A172 (cell line): ENCODE measurements at places on chromosomes 13 and 19. TPM values are rescaled to one million over a fixed set of nuclear protein-coding genes. Genes with fewer than 3 reads are reported as not detected.

DNA sequence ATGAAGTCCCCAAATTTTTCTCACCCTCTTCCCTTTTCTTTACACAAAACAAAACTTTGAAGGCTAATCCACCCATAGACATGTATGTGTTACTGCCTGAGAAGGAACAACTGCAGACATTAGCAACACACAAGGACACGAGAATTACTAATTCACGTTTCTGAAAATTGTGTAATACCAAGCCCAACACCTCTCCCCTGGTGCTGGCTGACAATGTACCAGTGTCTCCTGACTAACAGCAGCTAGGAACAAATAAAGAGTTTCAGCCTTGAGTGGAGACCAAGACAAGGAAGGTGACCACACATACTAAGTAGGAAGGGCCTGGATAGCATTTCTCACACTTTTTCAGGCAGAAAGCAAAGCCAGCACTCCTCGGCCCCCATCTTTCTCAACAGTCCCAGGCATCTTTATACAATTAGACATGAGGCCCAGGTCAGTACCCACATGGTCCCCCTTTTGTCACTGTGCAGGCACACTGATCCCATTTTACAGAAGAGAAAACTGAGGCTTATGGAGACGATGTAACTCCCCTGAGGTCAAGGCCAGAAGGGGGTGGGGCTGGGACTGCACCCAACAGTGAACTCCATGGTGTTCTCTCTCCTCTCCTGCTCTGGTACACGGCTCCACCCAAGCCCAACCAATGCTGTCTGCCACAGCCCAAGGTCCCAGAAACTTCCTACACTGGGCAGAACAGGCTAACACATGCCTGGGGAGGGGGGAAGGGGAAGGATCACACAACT is 8.7 kb downstream of the BRD4 start:
- no peak for DNase-seq

GRCh38 chr13:45396533-45397095 is 21.6 kb downstream of the SLC25A30 start:
- peak; percentile 41 for DNase-seq

DNA sequence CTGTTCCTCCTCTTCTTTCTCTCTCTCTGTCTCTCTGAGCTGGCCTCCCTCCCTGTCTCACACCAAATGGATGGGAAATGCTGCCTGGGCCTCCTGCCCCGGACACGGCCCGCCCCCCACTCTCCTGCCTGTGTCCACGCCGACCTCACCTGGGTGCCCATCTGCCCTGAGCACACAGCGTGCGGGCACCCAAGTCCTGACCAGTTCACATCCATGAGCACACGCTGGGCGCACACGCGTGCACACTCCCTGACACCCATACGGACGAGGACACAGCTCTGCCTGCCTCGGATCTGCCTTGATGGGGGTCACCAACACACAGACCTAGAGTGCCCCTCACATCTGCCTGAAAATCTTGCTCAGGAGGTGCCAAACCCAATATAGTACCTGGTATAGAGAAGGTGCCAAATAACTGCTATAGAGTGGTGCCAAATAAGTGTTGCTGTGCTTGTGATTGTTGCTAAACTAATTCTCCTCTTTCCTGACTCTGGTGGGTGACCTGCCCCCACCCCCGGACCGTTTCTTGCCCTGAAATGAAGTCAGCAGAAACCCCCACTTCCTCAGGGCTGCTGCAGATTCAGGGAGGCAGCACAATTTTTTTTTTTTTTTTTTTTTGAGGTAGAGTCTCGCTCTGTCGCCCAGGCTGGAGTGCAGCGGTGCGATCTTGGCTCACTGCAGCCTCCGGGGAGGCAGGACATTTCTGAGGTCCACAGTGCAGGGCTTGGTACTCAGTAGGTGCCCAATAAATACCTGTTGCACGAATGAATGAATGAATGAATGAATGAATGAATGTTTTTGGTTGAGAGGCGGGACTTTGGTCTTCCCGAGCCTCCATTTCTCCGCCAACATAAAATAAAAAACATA is 4.6 kb downstream of the NFIC start:
- DNase-seq, result no peak

DNA sequence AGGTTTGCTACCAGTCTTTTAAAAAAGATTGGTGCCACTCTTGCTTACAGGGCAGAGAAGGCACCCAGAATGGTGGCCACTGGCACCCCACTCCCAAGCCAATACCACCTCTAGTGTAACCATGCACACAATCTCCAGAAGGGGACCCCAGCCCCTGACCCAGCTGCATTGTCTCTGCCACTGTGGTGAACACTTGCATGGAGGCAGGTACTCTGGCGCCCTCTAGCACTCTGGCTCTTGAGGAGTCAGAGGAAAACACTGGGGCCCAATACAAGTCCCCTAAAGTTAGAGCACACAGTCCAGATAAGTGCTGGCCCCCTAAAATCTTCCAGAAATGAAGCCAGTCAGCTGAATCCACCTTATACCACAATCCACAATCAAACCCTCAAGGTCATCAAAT is 6.0 kb downstream of the ERVV-1 start:
- DNase-seq, result no peak

DNA sequence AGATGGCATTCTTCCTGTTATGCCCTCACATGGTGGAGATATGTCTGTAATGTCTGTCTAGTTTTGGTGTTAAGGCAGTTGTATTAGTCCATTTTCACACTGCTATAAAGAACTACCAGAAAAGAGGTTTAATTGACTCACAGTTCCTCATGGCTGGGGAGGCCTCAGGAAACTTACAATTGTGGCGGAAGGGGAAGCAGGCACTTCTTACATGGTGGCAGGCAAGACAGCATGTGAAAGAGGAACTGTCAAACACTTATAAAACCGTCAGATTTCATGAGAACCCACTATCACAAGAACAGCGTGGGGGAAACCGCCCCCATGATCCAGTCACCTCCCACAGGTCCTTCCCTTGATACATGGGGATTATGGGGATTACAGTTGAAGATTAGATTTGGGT is 3.2 kb downstream of the ZNF441 start:
- no peak for DNase-seq

DNA sequence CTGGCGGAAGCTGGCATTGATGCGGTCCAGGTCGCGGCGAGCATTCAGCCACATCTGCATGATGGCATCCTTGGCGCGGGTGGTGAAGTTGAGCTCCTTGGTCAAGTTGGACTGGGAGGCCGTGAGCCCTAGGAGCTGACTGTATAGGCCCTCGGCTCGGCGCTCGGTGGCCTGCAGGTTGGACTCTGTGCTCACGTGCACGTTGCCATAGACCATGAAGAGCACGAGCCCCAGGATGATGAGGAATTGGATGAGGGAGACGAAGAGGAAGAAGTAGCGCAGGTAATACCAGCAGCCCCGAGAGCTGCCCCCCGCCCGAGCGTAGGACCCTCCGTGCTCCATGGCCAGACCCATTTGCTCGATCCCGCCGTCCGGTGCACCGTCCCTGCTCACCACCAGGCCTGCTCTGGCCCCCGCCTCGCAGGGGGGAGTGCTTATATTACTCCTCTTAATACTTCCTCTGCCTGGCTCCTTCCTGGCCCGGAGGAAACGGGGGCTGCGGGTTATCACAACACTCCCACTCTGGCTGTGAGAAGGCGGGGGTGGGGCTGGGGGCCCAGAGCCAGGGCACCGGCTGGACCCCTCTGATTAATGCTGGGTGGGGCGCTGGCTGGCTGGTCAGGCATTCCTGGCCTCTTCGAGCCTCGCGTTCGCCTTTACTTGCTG is at the start of gene PLVAP:
TSS of gene PLVAP (minus strand) at position 408 of the 666 bp plus-strand sequence. CDS start at position 354, 54 bp downstream.
- DNase-seq, result no peak

GRCh38 chr19:45187421-45188100 is 9.0 kb downstream of the BLOC1S3 start:
- no peak for DNase-seq

GRCh38 chr13:44812818-44813217 is 176.5 kb downstream of the NUFIP1 start:
- no peak for DNase-seq

DNA sequence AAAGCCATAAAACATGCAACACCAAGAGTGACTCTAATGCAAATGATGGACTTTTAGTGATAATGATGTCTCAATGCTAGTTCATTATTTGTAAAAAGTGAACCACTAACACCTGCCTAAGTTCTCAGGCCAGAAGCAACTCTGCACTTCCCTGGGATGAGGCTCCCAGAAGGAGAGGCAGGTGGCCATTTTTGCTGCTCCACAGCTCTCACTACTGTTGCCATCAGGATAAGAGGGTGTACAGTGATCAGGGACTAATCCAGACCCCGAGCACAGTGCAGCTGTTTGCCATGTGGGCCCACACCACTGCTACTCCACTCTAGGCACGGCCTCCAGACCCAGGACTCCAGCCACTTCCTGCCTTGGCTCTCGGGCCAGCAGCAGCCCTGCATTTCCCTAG is 828.3 kb upstream of the MIR17HG start:
- no peak for DNase-seq

DNA sequence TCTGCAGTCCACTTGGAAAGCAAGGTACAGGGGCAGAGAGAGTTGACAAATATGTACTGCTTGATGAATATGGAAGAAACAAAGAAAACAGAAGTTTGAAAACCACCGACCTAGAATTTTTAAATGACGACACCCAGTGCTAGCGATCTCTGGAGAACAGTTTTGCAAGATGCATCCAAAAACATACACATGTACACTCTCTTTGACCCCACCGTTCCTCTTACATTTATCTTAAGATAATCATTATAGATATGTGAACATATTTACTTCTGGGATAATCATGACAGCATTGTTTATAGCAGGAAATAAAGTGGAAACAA is 40.8 kb upstream of the IGSF23 start:
- no peak for DNase-seq

DNA sequence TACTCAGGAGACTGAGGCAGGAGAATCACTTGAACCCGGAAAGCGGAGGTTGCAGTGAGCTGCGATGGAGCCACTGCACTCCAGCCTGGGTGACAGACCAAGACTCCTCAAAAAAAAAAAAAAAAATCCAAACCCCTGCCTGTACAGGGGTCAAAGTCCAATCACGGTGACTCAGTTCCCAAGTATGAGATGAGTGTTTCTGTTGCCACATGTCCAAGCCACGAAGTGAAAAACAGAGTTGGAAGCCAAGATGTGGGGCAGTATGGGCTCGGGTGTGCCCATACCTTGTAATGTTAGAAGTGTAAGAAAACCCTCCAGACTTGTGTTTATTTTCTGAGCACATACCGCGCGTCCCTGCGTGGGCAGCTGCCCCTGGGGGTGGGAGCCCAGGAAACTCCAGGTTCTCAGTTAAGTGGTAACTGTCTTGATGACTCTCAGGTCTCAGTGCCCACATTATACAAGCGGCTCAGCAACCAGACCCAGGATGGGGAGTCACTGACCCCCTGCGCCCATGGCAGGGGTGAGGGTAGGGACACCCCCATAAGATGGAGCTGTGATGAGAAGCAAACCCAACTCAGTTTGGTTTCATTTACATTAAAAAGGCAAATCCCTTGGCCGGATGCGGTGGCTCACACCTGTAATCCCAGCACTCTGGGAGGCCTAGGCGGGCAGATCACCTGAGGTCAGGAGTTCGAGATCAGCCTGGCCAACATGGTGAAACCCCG is 1.2 kb upstream of the GPX4 start:
- DNase-seq, result peak; percentile 98

DNA sequence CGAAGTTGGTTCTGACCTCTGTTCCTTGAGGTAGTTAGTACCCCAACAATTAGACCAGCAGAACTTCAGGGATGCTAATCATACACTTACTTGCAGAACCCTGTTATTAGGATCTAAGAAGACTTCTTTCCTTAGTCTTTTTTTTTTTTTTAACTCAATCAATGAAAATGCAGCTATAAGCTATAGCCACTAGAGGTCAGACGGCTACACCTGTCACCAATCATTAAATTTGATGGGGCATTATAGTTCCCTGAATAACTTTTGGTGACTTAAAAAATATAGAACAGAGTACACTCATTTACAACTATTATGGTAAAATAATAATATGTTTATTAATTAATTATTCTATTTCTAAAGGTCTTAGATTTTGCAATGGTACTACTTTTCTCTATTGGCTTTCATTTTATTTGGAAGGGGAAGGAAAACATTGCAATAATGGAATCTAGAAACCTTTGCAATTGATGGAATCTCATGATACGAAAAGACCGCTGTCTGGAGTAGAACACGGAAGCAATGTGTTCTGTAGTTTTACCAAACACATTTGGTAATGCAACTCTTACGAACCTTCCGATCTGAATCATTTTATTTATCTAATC is 483.2 kb downstream of the DIAPH3 start:
- DNase-seq, result peak; percentile 8

- DNase-seq, result no peak
Observed at GRCh38 chr19:48975947-48976847, 11.1 kb downstream of the FTL start.

GRCh38 chr13:78398743-78399410 is 204.5 kb downstream of the POU4F1 start:
- DNase-seq, result no peak

- no peak for DNase-seq
Observed at GRCh38 chr13:66809485-66809884, 420.7 kb downstream of the PCDH9 start.

GRCh38 chr13:27868641-27869435 is 51.0 kb upstream of the PDX1 start:
- no peak for DNase-seq

DNA sequence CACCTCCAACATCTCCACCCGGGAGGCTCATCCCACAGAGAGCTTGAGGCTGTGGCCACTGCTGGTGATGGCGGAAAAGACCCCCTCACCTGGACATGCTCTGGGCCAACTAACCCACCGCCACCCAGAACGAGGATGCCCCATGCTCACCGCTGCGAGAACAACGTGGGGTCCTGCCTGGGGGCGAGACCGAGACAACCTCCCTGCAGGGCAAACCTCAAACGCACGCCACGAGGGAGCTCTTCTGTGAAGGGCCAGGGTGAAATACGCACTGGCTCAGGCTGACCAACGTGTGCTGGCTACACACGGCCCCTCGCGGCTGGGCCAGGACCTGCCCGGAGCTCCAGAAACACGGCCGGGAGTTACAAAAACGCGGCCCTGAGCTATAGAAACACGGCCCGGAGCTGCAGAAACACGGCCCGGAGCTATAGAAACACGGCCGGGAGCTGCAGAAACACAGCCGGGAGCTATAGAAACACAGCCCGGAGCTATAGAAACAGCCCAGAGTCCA is 19.0 kb upstream of the PLPP2 start:
- no peak for DNase-seq

GRCh38 chr13:23505007-23505406 is 65.2 kb upstream of the TNFRSF19 start:
- peak; percentile 65 for DNase-seq

GRCh38 chr13:99620806-99621205 is 119.5 kb downstream of the TM9SF2 start:
- no peak for DNase-seq

- DNase-seq, result peak; percentile 76
Observed at GRCh38 chr19:17220207-17220758, 5.1 kb downstream of the USE1 start.

Gene ALDH16A1
- 41.6 and 47.0 TPM in 2 replicates for total RNA-seq

Gene ZNF324B
- total RNA-seq, result 9.9 and 12.1 TPM in 2 replicates

Gene NMRK2
- total RNA-seq, result not detected in 2 replicates

Gene GIPC3
- 0.07 TPM in 1 of 2 replicates, not detected in the other for total RNA-seq

Gene CUL4A
- 142 and 154 TPM in 2 replicates for total RNA-seq

Gene SLC6A16
- total RNA-seq, result not detected in 2 replicates
